Pons (tissue), 1 donor: ENCODE measurements at places on chromosomes 6 and 20.

- DNase-seq: no peak
These were observed 66.7 kb downstream of the MOCS1 start for GRCh38 chr6:39867592-39867991.

- no peak for DNase-seq
These were observed 52.6 kb upstream of the NAA20 start for GRCh38 chr20:19964289-19965265.

DNA sequence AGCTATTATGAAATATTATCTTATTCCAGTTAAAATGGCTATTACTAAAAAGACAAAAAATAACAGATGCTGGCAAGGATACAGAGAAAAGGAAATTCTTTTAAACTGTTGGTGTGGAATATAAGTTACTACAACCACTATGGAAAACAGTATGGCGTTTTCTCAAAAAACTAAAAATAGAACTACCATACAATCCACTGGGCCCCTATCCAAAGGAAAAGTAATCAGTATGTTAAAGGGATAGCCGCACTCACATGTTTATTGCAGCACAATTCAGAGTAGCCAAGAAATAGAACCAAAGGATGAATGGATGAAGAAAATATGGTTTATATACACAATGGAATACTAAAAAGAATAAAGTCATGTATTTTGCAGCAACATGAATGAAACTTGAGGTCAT is 303.8 kb upstream of the ECI2 start:
- DNase-seq: no peak

GRCh38 chr20:46894971-46895905 is 595 bp downstream of the EYA2 start:
- DNase-seq: no peak

DNA sequence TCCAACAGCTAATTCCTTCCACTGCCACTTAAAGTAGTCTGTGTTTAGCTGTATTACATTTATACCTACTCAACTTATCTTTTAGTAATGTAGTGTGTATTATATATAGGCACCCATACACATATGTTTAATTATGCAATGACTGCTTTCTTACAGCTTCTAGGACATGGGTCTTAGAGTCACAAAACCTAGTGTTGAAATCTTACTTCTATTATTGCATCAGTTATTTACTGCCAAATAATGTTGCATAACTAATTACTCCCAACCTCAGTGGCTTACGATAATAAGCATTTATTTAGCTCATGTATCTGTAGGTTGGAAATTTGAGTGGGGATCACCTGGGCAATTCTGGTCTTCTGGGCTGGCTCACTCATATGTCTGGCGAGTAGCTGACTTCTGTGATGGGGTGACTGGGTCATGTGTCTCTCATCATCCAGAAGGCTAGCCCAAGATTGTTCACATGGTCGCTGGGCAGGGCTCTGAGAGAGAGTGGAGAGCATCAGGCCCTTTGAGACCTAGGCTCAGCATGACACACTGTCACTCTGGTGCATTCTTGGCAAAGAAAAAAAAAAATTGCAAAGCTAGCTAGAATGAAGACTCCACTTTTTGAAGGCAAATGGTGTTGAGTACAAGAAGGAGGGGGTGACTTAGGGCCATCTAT is 187.0 kb downstream of the PLCB1 start:
- DNase-seq: no peak

DNA sequence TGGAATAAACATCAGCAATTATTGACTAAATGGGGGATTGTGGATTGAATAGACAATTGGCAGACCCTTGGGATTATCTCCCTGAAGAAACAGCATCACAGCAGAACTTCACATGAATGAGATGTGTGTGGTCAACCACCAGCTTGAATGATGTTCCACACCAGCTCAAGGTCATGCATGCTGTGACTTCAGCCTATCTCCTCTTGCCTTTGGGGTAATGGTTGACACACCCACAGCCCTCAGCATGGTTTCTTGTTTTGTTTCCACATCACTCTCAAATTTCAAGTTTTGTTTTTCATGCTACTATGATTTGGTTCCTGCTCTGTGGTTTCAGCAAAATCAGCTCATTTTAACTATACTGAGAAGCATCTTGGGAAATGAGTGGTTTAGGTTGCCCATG is 94.3 kb downstream of the PAK5 start:
- no peak for DNase-seq

DNA sequence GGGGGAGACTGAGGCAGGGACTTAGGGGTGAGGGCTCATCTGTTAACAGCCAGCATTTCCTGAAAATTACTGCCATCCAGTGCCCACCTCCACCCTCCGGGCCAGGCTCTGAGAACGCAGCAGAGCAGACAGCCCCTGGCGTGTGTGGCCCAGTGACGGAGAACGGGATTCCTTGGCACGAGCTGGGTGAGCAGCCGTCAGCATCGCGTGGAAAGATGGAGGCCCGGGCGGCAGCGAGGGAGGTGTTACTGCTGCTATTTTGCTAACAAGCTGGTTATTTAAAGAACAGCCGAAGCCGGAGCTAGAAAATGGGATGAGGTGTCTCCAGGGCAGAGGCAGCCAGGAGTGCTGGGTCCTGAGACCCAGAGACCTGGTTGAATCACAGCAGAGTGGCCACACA is 62.7 kb downstream of the DLGAP4 start:
- DNase-seq: no peak

DNA sequence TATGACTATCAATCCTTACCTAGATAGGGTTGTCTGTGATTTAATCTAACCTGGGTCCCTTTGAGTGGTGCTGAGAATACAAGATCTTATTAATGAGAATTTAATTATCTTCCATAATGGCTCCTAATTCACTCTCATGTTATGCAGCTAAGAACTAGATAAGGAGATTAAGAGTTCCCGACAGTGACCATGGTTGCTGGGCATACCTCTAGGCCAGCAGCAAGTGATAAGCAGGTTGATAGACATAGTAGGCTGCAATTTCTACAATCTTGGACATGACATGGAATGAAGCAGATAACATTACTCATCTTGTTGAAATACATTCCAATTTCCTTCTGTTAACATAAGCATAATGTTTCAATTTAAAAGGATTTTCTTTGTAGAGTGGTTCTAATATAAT is 27.1 kb downstream of the SPACA1 start:
- no peak for DNase-seq

DNA sequence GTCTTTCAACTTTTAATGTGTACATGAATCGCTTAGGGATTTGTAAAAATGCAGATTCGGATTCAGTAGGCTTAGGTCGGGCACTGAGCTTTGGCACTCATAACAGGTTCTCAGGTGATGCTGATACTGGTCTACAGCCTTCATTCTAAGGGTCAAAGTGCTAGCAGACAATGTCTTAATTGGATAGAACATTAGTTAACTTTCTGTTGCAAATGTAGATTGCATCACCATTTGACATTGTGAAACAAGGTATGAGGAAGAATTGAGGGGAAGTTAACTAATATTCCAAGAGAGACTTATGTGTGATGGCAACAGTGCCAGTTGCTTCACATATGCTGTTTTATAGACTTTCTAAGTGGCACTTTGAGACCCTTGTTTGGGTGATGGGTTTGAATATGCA is 86.9 kb downstream of the MLIP start:
- no peak for DNase-seq

DNA sequence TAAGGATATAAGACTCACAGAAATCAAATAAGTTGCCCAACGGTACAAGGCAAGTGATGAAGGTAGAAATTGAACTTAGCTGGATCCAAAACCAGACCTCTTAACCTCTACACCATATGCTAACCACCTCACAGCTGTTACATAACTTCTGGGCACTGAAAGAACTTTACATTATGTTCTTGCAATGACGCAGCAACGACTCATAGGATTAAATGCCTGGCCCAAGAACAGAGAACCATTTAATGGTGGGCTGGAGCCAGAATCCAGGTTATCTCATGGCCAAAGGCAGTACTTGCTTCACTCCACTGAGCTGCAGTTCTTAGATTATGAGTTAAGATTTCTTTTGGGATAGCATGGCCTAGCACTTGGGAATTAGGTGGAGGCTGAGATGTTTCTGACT is 4.4 kb downstream of the TRMT6 start:
- DNase-seq: no peak
